ENCODE measurements at places on chromosomes 7 and 10. TPM values are rescaled to one million over a fixed set of nuclear protein-coding genes. Genes with fewer than 3 reads are reported as not detected.
A peak's percentile ranks its signal among the peaks of the same experiment; 100 is the strongest.

The TRAPPC14 gene
- total RNA-seq = 14.8 TPM

The CALCR gene
- total RNA-seq = 4.0 TPM

The ZNF853 gene
- 6.5 TPM for total RNA-seq

The CYP26C1 gene
- 0.26 TPM for total RNA-seq

The ITPRID1 gene
- total RNA-seq = 0.18 TPM

The CACNA2D1 gene
- total RNA-seq = 14.9 TPM

DNA sequence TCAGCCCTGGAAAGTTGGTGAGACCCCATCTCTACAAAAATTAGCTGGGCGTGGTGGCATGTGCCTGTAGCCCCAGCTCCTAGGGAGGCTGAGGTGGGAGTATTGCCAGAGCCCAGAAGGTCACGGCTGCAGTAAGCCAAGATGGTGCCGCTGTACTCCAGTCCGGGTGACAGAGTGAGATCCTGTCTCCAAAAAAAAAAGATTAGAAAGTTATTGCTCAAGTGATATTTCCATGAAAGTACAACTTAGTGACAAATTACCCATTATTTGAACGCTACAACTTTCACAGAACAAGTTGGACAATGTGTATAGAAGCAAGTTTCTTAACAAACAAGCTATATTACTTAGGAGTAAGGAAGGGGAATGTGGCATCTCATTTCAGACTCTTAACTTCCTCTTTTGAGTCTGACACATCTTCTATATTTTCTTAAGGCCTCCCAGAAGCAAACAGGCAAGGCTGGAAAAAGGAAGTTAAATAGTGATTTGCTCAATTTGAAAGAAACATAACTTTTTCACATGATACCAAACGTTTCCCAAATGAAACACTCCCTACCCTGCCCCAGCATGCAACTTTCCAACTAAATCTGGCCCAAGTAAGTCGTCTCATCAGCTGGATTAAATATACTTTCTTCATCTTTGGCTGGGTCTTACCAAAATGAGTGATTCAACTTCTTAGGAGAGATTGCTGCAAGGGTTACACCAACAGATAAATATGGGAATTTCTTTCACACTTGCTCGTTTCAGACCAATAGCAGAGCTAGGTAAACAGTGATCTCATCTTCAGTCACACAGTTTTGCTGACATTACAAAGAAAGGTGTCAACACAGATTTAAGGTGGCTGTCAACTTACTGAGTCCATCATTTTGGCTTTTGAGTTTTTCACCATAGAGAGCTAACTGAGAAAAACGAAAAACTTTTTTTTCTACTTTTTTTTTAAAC lies 66.3 kb upstream of the KLF6 start:
- no peak for DNase-seq

DNA sequence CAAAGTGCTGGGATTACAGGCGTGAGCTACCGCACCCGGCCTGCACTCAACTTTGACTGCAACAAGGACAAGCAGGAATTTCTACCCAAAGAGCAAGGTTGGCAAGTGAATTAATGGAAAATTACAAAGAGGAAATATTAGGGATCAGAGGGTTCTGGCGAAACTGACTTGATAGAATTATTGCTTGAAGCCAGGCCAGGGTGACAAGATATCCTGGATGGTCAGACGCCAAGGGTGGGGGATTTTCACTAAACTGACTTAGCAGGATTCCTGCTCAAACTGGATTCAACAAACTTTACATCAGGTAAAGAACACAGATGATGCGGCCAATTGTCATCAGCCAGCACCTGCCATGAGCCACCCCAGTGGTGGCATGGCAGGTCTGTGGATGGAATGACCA lies 603.6 kb upstream of the MGMT start:
- DNase-seq = no peak

GRCh38 chr10:109978481-109978880 lies 29.3 kb upstream of the ADD3 start:
- peak; percentile 56 for DNase-seq

DNA sequence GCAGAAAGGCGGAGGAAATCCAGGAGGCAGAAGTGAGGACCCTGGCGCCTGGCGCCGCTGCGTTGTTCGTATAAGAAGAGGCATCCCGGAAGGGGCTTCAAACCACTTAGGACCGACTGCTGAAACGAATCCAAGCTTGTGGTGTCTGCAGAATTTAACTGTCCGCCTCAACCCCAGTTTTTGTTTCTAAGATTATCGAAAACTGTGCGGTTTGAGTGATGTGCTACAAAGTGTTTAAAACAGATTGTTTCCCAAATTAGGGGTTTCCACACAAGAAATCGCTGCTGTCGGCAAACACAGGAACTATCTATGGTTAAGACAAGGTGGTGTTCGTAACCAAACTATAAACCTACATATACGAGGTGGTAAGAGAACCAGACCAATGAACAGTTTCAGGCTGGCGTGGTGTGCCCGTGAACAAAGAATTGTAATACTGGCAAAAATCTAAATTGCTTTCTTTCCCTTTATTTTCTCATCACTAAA lies 835 bp upstream of the DGKI start:
- no peak for DNase-seq

DNA sequence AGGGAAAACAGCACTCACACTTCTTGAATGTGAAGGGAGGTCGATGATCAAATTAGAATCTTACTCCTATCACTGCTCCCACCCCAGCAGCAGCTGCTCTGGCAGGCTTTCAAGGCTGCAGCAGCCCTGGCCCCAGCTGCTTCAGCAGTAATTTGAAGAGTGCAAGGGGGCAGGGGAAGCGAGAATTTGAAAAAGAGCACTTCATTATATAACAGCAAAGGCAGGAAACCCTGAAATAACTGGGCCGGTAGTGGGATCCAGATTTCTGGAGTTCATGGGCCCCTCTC lies 44.9 kb downstream of the MYPN start:
- no peak for DNase-seq

- no peak for DNase-seq
Measured at GRCh38 chr7:24233386-24233785, 50.6 kb upstream of the NPY start.

DNA sequence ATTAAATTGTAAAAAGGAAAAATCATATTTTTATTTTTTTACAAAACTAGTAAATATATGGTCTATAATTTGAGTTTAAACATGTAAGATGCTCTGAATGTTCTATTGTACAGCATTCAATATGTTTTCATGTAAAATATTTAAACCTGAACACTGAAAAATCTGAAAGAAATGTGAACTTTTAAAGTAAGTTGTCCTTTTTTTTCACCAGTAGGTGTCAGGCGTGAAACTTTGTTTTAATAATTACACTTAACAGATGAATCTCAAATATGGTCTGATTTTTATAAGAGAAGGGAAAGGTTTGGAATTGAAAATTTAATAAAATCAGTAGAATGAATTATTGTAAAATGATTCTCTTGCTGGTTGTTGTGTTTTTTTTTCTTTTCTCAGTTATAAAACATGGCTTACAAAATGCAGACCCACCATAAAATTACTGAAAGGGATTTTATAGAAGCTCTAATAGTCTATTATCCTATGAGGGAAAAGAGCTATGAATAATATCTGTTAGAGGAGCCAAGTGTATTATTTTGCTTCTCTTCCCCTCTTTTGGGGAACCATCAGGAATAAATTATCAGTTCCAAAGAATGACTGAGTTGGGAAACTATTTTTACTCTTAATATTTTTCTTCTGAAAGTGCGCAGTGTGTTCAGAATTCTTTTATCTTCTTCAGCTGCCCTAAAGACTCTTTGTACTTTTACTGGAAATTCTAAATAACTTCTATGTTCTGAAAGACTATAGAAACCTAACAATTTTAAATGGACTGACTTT lies 217.7 kb upstream of the FZD1 start:
- DNase-seq = no peak

DNA sequence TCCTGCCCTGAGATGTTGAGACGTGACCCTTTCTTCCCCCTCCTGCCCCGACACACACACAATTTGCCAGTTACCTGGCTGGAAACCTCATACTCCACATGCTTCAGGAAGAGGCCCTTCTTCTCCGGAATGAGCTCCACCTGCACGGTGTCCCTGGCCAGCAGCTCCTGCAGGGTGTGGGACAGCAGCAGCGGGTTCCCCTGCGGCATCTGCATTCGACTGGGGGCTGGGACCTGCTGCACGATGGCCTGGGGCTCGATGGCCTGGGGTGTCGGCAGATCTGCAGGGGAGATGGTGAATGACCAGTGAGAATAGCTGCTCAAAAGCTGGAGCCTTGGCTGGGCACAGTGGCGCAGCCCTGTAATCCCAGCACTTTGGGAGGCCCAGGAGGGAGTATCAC lies 36.0 kb downstream of the NUDT1 start:
- DNase-seq = peak; percentile 34

DNA sequence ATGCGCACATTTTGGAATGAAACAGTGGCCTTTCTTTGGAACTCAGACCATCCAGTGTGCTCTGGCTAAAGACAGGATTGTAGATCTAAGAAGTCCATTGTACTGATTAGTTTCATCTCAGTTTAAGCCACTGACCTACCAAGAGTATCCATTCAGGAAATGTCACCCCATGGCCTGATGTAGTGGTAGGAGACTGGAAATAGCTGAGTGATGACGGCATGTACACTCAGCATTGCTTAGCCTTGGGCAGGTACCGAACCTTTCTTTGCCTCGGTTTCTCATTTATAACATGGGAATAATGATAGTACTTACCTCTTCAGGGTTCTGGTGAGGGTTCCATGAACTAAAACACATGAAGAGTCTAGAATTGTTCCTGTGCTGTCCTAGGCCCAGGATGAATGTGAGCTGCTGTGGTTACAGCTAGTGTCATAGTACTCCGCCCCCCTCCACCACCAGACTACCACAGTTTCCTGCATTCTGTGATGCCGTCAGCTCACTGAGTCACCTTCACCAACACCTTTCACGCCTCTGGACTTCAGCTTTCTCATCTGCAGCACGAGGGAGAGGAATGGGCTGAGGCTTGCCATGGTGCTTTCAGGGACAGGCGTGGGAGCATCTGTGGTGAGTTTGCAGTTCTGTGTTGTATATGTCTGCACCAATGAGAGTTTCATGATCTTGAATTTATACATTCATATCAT lies 484.0 kb upstream of the GALNT17 start:
- DNase-seq = no peak

DNA sequence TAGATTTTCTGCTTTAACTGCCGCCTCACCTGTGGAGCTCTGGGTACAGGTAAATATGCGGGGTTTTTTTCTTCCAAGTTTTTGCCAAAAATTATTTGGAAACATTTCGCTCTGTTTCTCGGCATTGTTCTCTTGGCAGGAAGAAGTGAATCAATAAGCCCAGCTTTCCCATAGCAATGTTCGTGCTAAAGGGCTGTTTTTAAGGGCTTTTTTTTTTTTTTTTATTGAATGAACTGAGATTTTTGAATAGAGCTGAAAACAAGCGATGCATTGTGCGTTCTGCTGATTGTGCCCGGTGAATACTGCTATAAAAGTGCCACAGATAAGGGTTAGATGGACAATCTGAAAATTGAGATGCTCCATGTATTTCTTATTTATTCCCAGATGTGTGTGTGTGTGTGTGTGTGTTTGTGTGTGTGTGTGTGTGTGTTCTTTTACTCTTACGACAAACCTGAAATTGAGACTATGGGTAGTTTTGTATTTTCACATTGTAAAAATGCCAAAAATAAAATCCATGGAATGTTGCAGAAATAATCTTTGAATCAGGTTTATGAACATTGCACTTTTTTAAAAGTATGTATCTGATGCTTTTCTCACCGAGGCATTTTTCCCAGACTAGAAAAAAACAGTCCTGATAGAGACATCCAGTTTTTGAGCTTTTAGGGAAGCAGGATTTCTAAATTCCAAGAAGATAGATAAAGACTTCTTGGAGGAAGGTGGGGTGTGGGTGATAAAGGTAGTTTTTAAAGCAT lies 30.5 kb downstream of the KIAA1217 start:
- no peak for DNase-seq

DNA sequence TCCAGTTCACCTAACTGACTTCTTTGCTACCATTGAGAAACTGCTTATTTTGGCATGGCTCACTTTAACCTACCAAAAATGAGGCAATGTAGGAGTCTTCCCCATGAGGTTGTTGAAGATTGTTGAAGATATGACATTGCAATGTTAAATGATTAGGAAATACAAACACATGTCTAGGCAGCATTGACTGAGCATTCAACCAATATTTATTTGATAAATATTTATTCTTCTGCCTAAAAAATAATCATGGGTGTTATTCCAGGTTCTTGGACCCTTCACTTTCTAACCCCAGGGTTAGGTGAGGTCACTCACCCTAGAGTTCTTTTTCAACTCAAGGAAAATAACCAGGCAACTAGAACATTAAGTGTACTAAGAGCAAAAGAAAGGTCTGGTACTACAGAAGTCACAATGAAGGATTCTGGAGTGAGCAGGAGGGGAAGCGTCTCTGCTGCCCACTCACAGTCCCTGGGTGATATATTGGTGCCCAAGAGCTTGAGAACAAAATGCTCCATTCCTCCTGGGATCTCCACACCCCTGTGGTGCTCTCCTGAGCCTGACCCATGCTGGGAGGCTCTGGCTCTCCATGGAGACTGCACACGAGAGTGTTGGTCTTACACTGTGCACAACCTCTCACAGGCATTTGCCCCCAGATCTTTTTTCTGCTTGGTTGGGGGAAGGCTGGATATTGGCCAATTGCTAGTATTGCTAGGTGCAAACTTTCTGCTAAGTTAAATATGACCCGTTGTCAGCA lies 123.4 kb downstream of the SPAG6 start:
- no peak for DNase-seq

- peak; percentile 36 for DNase-seq
Measured at GRCh38 chr10:71136036-71136721, 76.2 kb upstream of the UNC5B start.

- DNase-seq = no peak
Measured at GRCh38 chr10:97781618-97782331, 10.0 kb upstream of the SFRP5 start.

DNA sequence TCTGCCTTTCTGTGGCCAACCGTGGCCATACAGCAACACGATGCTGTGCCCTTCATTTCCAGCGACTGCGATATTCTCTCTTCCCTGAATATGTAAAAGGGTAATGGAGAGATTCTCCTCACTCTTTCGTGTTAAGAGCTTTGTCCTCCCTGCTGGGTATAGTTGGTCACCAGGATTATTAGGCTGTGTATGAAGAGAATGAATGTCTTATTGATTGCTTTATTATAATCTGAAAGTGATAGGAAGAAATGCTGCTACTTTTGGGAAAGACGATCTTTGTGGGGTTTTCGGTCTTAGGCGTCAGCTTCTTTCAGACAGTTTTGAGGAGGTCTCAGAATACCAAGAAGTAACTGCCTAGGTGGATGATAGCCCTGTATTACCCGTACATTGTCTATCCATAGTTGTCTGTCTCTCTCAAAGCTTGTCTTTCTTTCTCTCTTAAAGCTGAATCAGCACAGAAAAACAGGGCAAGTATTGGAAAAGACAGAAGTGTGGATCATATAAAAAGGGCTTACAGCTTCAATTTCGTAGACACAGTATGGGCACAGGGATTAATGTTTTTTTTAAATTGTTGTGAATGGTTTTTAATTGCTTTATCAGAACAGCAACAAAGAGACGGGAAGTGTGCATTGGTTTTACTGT lies 1.2 kb downstream of the AHCYL2 start:
- no peak for DNase-seq

GRCh38 chr7:101869026-101869900 lies 51.8 kb downstream of the CUX1 start:
- DNase-seq = peak; percentile 91

DNA sequence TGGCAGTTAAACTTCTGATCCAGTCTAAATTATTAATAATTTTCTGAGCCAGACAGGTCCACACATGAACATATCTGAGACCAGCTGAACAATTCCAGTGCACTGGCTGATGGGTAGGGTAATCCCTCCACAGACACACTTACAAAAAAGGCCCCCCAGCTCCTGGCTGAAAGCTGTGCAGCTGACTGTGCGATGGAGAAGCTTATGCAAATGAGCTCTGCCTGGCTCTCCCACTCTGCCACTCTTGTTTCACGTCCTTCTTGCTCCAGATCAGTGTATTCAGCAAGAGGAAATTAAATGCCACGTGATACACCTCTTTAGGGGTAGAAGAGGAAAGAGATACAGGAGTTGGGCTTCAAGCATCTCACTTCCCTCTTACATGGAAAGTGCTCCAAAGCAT lies 76.4 kb upstream of the FEZF1 start:
- no peak for DNase-seq

Data from H7 (cell line).